Right ventricle myocardium inferior (tissue), 1 donor: ENCODE measurements at places on chromosomes 11 and 22. TPM values are rescaled to one million over a fixed set of nuclear protein-coding genes. Genes with fewer than 3 reads are reported as not detected.

GRCh38 chr11:58813693-58814092 is 30.8 kb downstream of the GLYATL2 start:
- no peak for DNase-seq

GRCh38 chr22:25497181-25497641 is 67.3 kb upstream of the GRK3 start:
- no peak for DNase-seq

DNA sequence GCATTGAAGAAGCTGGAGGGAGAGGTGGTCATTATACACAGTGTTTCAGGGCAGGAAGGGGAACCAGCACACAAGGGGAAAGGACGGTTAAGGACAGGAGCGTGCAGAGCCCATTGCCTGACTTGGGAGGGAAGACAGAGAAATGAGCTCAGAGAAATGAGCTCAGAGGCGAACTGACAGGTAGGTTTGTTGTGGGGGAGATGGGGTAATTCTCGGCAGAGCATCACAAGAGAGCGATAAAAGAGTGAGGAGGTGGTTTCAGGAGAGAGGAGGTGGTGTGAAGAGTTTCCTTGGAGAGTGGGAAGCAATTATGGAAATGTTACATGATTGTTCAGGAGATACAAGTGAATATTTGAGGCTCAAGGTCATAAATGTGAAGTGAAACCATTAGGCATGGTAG is 61.0 kb downstream of the MRGPRX1 start:
- no peak for DNase-seq

DNA sequence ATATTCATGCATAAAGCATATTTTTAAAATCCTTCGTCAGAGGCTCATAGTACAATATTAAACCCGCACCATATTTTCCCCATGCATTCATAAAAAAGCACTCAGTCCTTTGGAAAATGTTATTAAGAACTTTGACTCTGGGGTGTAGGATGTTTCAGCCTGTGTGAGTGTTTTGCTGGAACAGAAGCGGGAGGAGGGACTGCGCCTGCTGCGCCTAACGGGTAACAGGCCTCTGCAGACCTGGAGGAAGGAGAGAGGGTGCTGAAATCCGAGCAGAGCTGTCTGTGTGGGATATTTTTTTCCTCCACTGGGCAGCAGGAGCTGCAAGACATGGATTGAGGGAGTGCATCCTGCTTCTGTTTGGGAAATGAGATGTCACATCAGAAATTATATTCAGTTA is 483.0 kb downstream of the BRD1 start:
- no peak for DNase-seq

GRCh38 chr11:124536520-124536919 is 6.9 kb downstream of the OR8B12 start:
- peak; percentile 78 for DNase-seq

GRCh38 chr11:131763193-131763890 is 392.9 kb downstream of the NTM start:
- no peak for DNase-seq

- DNase-seq = no peak
Observed at GRCh38 chr11:83611600-83611999, 325.4 kb upstream of the CCDC90B start.

GRCh38 chr11:85525686-85526085 is 101.5 kb downstream of the DLG2 start:
- no peak for DNase-seq

- DNase-seq = peak; percentile 77
Observed at GRCh38 chr22:46336119-46337078, 885 bp downstream of the TRMU start.

DNA sequence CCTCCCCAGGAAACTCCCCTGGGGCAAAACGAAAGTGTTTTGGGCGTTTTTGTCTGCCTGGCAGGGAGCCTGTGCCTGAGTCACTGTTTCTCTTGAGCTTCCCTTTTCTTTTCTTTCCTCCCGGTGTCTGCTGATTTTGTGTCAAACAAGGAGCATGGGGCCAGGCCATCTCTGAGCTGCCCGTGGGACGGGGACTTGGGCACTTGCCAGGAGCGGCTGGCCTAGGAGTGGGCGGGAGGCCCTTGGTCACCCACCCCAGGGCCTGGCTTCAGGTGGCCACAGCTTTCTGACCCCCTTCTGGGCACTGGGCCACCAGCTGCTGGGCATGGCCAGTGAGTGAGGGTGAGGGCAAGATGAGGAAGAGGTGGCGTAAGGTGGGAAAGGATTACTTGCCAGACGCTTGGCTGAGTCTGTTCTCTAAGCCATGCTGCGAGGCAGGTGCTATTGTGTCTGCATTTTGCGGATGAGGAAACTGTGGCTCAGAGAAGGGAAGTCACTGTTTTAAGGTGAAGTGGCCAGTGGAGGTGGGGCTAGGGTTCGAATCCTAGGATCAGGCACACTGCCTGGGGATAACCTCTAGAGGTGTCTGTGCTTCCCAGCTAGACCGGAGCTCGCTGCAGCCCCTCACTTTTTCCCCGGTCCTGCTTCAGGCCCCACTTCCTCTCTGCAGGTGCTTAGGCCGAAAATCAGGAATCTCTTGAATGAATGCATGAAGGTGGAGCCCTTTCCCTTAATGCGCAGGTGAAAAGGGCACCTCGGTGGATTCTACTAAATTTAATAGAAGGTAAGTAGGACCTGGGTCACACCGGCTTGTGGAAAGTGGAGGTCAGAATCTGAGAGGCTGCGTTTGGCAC is 7.8 kb upstream of the NFAM1 start:
- peak; percentile 76 for DNase-seq

DNA sequence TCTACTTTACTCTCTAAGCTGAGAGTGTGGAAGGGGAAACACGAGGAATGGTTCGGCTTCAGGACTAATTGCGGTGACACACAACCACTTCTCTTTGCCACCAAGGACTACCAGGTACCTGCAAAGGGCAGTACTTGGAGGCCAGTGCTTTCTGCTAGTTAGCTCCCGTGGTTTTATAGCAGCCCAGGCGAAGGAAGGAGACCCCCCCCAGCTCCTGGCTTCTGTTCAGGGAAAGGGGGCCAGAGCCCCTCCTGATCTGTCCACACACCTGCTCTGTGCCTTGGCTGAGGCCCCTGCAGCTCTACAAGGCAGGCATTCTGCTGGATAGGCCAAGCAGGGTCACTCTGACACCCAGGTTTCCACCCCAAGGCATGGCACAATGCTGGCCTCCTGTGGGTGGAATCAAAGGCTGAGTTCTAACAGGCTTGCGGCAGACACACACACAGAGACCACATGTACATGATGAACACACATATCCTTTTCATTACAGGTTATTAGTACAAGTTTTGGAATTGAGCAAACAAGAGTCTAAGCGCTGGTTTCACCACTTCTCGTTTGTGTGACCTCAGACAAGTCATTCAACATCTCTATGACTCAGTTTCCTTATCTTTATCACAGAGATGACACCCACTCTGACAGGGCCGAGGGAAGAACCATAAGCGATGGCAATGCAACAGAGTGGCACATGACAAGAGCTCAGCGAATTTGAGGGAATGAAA is 7.5 kb downstream of the SERPIND1 start:
- no peak for DNase-seq

Gene PDE2A
- 41.2 TPM for total RNA-seq

Gene BATF2
- 1.5 TPM for total RNA-seq
